ENCODE measurements at places on chromosomes 1 and 21. TPM values are rescaled to one million over a fixed set of nuclear protein-coding genes. Genes with fewer than 3 reads are reported as not detected.

DNA sequence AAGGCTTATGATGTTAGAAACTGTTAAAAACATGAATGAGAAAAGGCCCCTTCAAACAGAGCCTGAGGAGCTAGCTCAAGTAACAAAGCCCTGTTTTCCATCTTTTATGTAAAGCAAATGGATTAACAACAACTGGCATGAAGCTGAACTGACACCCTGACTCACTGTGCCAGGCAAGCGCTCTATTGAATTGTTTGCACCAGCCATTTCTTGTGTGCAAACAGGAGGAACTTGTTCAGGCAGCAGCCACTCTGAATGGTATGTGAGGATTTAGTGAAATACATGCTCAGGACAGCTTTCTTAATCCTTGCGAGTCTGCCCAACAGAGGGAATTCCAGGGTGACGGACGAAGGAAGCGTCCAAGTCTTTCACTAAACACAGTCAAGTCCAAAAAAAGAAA lies 291.1 kb upstream of the ADGRL2 start:
- peak; percentile 31 for DNase-seq

DNA sequence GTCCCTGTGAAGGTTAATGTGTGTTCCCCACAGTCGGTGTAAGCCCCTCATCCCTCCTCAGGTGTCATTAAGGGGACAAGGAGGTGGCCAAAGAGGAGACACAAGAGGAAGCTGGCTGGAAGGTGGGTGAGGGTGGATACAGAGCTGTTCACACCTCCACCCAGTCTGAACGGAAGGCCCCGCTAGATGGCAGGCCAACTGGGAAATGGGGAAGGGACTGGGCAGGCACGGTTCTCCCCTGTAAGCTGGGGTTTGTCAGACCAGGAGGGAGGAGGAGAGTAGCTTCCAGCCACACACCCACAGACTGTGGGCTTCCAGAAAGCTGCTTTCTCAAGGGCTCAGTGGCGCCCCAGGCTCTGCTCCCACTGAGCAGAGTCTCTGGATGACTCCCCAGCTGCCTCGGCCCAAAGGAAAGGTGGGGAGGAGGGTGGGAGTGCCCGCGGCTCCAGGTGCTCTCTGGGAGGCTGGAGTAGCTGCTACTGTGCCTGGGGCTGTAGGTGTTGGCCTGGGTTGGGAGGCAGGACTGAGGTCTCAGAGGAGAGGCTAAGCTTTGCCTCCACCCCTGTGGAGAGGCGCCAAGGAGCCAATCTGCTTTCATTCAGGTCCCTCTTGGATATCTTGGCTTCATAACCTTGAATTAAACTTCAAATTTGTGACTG lies 41.2 kb downstream of the PCP4 start:
- DNase-seq = no peak

FCRL6 gene
- total RNA-seq = not detected

MYCL gene
- 0.59 TPM for total RNA-seq

SCCPDH gene
- 40.0 TPM for total RNA-seq

Measured in Calu3 (cell line).